GM03348 (cell line): ENCODE measurements at places on chromosomes 1 and 21.
A peak's percentile ranks its signal among the peaks of the same experiment; 100 is the strongest.

- no peak for DNase-seq
Observed at GRCh38 chr1:112001436-112001835, 12.0 kb upstream of the KCND3 start.

DNA sequence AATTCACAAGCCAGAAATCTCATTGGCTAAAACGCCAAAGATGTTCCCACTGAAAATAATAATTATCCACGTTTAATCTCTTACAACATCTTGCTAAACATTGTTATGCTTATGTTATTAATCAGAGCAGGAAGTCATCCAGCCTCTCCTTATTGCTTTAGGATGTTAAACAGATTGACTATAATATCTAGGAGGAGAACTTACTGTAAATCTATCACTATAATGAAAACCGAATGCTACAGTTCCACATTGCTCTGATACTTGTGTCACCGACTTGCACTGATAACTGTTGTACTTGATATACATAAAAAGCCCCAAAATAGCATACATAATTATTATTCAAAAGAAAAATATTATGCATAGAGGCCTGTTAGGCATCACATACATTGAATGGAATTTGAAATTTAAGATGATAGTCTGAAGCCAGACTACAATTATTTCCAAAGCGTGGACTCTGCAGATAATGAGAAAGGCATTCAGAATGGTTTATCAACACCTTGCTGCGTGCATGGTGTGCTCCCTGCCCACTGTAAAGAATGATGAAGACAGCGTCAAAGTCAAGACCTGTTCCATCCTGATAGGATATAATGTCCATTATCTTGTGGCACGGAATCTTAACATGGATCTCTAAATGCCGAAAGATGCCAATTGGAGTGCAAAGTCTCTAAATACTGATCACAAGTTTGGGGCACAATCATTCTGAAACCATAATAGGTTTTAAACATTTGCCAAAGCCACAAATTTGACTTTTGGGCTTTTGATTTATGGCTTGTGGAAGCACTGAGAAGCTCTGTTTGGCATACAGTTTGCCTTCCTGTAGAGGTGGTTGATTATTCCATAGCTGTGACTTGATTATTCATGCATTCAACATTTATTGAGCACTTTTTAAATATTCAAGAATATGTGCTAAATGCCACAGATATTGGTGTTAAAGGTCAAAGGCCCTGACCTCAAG lies 71.3 kb downstream of the CRB1 start:
- no peak for DNase-seq

GRCh38 chr1:53913352-53914033 lies 19.5 kb downstream of the DIO1 start:
- DNase-seq = no peak

DNA sequence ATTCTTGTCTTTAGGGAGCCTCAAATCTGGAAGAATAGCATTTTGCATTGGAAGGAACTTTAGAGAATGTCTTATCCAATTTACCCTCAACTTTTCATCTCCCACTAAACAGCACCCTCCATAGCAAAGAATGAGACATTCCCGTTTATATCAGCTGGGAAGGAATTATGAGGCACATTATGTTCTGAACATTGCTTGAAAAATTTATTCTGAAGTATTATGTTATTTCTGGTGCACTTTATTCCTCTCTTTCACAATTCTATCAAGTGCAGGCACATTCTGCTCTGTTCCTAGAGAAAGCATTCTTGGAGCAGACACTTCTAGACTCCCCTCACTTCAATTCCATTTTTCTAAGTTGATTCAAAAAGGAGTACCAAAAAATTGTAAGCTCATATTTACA lies 147.9 kb downstream of the EDEM3 start:
- no peak for DNase-seq

GRCh38 chr1:212484701-212485570 lies 52.2 kb downstream of the NENF start:
- peak; percentile 56 for DNase-seq

GRCh38 chr21:19320291-19320690 lies 916.7 kb upstream of the TMPRSS15 start:
- no peak for DNase-seq

DNA sequence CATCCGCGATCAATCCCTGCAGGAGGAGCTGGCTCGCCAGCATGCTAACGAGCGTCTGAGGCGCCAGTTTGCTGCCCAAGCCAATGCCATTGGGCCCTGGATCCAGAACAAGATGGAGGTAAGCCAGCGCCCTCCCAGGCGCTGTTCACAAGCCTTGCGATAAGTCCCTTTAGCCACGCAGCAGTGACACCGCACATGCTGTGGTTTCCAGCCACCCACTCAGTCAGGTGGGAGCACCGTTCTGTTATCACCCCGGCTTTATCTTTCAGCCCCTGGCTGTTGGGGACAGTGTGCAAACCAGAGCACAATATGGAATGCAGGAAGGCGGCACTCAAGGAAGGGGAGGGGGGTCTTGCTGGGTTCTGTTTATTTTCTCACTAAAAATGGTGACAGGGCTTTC lies 41.1 kb upstream of the MTR start:
- no peak for DNase-seq

- DNase-seq = peak; percentile 92
Observed at GRCh38 chr1:115337633-115338456, at the start of gene NGF. TSS of gene NGF (minus strand) at chr1:115338249. CDS start at chr1:115286795, 51,454 bp downstream.

GRCh38 chr21:45598666-45599065 lies 44.9 kb upstream of the PCBP3 start:
- DNase-seq = no peak

GRCh38 chr1:202952818-202953217 lies 5.3 kb downstream of the ADIPOR1 start:
- peak; percentile 27 for DNase-seq

DNA sequence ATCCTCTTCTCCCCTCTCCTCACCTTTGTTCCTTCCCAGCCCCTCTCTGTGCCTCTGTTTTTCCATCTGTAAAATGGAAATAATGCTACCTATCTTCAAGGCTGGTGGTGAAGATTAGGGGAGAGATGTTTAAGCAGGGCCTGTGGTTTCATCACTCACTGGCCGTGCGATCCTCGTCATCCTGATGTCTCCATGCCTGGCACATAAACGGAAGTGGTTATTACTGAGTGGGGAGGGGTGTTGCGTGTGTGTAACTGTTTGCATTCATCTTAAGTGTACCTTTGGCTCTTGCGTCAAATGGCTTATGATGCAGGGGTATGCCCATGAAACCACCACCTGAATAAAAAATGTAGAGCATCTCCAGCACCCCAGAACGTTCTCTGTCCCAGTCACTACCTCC lies 17.2 kb upstream of the C1QA start:
- DNase-seq = no peak

DNA sequence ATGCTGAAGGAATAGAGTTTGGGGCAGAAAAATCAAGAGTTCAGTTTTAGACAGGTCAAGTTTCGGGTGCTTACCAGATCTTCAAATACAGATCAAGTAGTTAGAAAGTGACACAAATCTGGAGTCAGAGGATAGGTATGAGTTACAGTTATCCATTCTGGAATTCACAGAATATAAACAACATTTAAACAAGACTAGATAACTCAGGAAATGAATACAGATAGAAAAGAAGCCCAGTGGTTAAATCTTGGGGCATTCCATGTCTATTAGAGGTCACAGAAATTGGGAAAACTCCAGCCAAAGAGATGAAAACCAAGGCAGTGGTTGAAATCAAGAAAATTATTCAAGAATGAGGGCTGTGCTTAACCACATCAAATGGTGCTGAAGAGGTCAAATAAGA lies 187.0 kb upstream of the HP1BP3 start:
- DNase-seq = peak; percentile 44
